ENCODE measurements at places on chromosomes 7 and 10.

GRCh38 chr10:83184641-83185040, 954.7 kb upstream of the GHITM start:
- DNase-seq, result no peak

DNA sequence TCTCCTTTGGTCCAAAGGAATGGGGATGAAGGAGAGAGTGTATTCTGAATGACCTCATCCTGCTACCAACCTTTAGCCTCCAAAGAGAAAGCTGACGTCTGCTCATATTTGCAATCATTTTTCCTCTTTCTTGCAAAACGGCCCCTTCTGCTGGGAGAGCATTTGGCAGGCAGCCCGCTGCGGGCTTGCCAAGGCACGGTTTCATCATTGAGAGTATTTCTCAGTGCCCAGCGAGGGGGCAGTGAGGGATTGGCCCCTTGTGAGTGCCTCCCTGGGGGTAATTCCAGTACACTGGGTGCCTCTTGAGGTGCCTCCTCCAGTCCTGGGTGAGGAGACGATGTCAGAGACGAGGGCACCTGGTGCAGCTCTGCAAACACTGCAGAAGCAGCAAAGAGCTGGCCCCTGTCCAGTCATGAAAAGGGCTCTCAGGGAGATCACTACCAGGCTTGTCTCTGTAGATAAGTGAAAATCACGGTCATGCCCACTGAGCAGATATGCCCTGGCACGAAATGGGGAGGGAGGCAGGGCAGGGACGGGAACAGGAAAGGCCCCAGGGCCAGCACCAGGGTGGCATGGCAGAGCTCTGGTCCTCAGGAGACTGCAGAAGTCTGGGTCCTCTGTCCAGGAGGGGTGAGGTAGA, 48.7 kb upstream of the SHH start:
- DNase-seq, result no peak

GRCh38 chr7:158377800-158378623, 209.6 kb downstream of the PTPRN2 start:
- no peak for DNase-seq

DNA sequence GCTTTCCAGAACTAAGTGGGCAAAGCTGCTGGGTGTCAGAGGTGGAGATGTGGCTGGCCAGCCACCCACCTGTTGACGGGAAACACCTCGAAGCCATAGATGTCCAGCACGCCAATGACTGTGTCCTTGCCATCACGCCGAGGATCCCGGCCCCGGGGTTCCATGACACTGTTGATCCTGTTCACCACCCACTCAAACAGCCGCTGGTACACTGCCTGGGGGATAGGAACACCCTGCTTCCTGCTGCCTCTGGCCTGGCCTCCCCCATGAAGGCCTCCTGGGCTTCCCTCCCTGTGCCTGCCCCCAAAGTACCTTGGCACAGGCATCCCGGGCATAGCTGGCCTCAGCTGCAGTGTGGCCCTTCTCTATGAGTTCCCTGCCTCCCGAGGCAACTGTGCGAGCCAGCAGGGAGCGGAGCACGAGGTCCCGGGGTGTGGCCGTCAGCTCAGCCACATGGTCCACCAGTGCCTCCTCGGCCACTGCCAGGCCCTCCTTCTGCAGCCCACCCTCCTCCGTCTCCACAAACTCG, 8.2 kb downstream of the MYO1G start:
- DNase-seq, result no peak

DNA sequence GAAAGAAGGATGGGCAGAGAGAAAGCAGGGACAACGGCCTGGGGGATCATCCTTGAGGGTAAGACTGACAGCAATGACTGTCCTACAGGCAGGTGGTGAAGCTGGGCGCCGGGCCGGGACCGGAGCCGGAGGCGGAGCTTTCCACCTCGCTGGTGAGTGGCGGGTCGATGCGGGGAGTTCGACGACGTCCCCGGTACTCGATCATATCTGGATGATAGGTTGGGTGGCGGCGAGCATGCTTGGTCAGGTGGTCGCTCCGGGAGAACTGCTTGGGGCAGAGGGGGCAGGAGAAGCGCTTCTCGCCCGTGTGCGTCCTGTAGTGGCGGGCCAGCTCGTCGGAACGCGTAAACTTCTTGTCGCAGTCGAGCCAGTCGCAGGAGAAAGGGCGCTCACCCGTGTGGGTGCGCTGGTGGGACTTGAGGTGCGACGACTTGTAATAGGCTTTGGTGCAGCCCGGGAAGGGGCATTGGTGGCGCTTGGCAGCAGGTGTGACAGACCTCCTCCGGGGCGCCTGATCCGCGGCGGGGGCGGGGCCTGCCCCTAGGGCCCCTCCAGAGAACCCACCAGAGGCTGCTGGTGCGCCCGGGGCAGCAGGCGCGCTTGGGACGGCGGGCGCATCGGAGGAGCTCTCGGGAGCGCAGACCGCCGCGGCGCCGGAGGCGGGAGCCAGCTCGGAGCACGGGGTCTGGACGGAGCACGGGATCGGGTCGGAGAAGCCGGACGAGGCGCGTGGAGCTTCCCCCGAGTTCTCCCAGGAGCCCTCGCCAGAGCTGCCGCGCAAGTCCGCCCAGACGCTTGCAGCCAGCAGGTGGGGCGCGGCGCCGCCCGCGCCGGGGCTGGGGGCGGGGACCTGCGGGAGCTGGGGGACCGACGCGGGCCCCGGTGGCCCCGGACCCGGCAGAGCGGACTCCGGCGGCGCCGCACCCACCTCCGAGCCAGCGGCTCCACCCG, 752 bp downstream of the KLF14 start:
- no peak for DNase-seq
